ENCODE measurements at places on chromosomes 5 and 9.
A peak's percentile ranks its signal among the peaks of the same experiment; 100 is the strongest.

- H3K36me3 ChIP-seq, result peaks cover 49% of the 10 kb centered on the region
- no peaks in the 10 kb centered on the region for H3K27me3 ChIP-seq
- no peak overlapping the region for H3K4me3 ChIP-seq
- H3K27ac ChIP-seq, result no peak overlapping the region
Observed at GRCh38 chr5:149521739-149522685, 29.2 kb downstream of the CSNK1A1 start.

DNA sequence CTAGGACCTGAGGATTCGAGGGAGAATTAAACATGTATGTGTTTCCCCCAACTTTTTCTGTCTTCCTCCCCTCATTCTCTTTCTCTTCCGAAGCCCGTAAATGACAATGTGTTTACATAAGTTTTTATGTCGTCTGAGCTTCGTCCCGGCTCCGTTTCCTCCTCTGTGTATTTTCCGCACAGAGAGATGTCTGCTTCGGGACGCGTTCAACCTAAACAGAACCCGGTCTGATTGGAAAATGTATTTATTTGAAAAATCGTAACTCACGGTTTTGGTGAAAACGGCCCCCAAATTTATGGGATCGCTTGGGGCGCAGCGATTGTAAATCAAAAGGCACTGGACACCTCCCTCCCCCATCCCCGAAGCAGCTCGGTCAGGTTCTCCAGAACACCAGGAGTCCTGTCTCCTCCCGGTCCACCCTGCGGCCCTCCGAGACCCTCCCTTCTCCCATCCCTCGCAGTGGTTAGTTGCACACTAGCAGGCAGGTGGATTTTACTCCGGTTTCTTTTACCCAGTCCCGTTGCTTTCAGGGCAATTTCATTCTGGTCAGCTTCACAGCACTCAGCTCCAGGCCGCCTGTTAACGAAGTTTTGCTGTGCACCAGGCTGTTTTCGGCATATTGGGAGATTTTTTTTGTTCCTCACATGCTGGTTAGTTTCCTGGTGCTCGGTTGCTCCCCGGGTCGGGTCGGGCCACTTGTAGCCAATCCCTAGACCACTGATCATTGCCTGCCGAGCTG, 5.8 kb upstream of the HAND1 start:
- no peaks in the 10 kb centered on the region for H3K36me3 ChIP-seq
- no peak overlapping the region for H3K4me3 ChIP-seq
- DNase-seq, result no peak
- H3K27me3 ChIP-seq, result peaks cover 95% of the 10 kb centered on the region
- no peaks in the 10 kb centered on the region for H3K4me1 ChIP-seq

- no peaks in the 10 kb centered on the region for H3K4me1 ChIP-seq
- H3K27me3 ChIP-seq, result peaks cover 8% of the 10 kb centered on the region
- no peaks in the 10 kb centered on the region for H3K36me3 ChIP-seq
- no peak overlapping the region for H3K4me3 ChIP-seq
- H3K27ac ChIP-seq, result no peak overlapping the region
Observed at GRCh38 chr9:121633119-121633714, 18.2 kb upstream of the DAB2IP start.

- H3K27me3 ChIP-seq, result no peaks in the 10 kb centered on the region
- no peak for DNase-seq
- peaks cover 7% of the 10 kb centered on the region for H3K4me1 ChIP-seq
- H3K4me3 ChIP-seq, result no peak overlapping the region
Observed at GRCh38 chr9:13480693-13481092, 201.2 kb upstream of the MPDZ start.

DNA sequence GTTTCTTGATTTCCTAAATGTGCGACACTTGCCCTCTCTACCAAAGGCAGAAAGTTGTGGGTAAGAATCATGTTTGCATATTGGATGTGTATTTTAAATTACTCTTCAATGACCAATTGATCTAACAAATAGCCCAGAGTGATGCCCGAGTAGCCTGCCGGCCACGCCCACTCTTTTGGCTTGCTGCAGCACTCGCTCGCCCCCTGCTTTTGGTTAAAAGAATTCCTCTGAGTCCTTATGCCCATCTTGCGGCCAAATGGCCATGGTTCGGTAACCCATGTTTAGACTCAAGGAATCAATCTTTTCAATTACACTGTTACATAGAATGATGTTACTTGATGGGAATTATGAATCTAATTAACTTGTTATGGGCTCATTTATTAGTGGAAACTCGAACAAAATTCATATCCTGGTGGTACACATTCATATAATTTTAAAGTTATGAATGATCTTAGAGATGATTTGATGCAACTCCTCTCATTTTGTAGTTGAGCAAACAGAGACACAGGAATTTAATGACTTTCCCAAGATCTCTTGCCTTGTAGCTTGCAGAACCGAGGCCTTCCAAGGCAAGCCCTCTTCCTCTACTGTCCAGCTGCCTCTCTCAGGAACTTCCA, 36.5 kb downstream of the PPIC start:
- H3K27me3 ChIP-seq, result no peaks in the 10 kb centered on the region
- no peak overlapping the region for H3K4me3 ChIP-seq
- DNase-seq, result no peak
- H3K36me3 ChIP-seq, result peaks cover 3% of the 10 kb centered on the region

- DNase-seq, result peak; percentile 87
- peaks cover 2% of the 10 kb centered on the region for H3K36me3 ChIP-seq
- H3K4me1 ChIP-seq, result peaks cover 39% of the 10 kb centered on the region
- peak overlapping the region; percentile 93 for H3K4me3 ChIP-seq
Observed at GRCh38 chr5:139649082-139649991, 1.2 kb downstream of the CXXC5 start.
